ENCODE measurements at places on chromosomes 2 and 18.

DNA sequence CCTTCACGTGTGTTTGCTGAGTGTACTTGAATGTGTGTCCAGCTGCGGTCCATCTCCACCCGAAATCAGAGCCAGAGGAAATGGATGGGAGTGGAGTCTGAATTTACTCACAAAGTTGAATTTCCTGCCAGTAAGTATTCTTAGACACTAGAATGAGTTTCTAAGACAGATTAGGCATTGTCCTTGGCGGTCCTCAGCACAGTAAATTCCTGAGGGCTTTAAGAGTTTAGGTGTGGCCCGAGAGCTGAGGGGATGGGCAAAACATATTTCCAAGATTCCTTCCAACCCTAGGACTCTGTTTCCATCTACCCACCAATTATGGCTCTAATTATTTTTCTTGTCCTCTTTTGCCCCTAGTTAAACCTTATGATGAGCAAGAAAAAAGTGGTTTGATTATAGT lies 90.3 kb upstream of the PHLPP1 start:
- no peak for DNase-seq

GRCh38 chr2:45836316-45836715 lies 184.8 kb downstream of the PRKCE start:
- DNase-seq, result no peak

- no peak for DNase-seq
Measured at GRCh38 chr2:61597300-61598289, 59.4 kb upstream of the XPO1 start.

GRCh38 chr2:168613551-168613950 lies 157.5 kb downstream of the CERS6 start:
- DNase-seq, result no peak

- no peak for DNase-seq
Measured at GRCh38 chr18:76791106-76791505, 31.3 kb upstream of the ZNF236 start.

- DNase-seq, result no peak
Measured at GRCh38 chr2:197294260-197294659, 16.3 kb downstream of the ANKRD44 start.

GRCh38 chr2:226905718-226906117 lies 69.9 kb downstream of the RHBDD1 start:
- no peak for DNase-seq

GRCh38 chr18:70523792-70524182 lies 234.9 kb downstream of the SOCS6 start:
- DNase-seq, result no peak

- DNase-seq, result no peak
Measured at GRCh38 chr18:46688853-46689525, 32.0 kb upstream of the LOXHD1 start.
